Stimulated activated CD8-positive, alpha-beta memory T cell treated with anti-CD3 and anti-CD28 coated beads, Interleukin-15, amount 100 ng/mL, for 48 hours (primary cell): ENCODE measurements at places on chromosomes 7 and 10.

- no peak for DNase-seq
Observed at GRCh38 chr10:29535012-29535777, 99.6 kb downstream of the SVIL start.

DNA sequence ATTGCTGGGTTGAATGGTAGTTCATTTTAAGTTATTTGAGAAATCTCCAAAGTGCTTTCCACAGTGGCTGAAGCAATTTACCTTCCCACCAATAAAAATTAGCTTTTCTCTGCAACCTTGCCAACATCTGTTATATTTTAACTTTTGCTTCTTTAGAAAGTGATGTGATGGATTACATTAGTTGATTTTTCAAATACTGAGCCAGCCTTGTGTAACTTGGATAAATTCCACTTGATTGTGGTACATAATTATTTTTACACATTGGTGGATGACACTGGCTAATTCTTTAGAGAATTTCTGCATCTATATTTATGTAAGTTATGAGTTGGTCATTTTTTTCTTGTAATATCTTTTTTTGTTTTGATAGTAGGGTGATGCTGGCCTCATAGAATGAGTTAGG is 634.1 kb downstream of the GALNT17 start:
- DNase-seq: no peak

GRCh38 chr7:85750454-85750949 is 563.6 kb upstream of the SEMA3D start:
- no peak for DNase-seq

DNA sequence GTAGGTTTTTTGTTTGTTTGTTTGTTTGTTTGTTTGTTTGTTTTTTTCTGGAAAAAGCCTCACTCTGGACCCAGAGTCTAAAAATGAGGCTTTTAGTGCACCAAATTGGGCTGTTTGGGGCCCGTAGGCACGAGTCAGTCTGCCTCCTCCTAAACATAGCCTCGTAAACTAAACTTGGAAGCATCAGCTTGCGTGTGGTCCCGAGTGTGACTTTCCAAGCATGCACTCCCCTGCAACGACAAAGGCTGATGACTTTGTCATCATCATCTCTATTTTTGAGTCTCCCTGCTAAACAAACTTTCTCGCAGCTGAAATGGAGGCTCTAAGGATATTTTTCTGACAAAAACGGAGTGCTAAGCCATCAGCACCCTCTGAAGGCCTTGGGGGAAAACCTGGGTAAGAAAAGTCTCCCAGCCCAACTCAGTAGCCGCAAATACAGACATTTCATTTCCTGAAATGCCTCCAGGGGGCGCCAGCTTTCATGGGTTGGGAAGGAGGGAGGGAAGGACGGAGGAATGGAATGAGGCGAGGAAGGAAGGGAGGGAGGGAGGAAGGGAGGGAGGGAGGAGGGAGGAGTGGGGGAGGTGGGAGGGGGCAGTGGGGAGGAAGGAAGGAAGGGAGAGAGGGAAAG is 245.9 kb downstream of the KCNMA1 start:
- DNase-seq: no peak

DNA sequence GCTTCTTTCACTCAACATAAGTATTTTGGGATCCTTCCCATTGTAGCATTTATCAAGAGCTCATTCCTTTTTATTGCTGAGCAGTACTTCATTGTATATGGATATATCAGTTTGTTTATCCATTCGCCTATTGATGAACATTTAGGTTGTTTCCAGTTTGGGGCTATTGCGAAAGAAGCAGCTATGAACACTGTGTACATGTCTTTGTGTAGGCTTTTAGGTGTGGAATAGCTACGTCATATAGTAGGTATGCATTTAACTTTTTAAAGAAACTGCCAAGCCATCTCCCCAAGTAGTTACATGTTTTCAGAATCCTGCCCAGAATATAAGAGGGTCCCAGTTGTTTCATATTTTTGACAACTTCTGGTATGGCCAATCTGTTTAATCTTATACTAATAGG is 468.1 kb downstream of the IPMK start:
- DNase-seq: no peak

GRCh38 chr7:81499262-81500116 is 270.4 kb downstream of the HGF start:
- DNase-seq: no peak

DNA sequence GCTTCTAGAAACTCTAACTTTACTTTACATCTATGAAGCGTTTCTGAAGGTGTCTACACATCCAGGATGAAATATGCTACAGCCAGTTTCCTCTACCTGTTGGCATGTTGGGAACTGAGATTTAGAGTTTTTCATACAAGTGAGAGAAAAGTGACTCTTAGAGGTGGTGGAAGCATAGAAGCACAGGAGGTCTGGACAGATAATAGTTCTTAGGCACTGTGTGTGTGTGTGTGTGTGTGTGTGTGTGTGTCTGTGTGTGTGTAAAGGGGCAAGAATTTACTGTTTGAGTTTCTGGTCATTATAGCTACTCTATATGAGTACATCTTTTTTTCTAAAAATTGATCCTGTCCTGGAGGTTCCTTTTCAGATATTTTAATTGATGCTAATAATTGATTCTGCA is 110.7 kb upstream of the MTPN start:
- no peak for DNase-seq

GRCh38 chr7:81725003-81725811 is 44.6 kb downstream of the HGF start:
- no peak for DNase-seq

DNA sequence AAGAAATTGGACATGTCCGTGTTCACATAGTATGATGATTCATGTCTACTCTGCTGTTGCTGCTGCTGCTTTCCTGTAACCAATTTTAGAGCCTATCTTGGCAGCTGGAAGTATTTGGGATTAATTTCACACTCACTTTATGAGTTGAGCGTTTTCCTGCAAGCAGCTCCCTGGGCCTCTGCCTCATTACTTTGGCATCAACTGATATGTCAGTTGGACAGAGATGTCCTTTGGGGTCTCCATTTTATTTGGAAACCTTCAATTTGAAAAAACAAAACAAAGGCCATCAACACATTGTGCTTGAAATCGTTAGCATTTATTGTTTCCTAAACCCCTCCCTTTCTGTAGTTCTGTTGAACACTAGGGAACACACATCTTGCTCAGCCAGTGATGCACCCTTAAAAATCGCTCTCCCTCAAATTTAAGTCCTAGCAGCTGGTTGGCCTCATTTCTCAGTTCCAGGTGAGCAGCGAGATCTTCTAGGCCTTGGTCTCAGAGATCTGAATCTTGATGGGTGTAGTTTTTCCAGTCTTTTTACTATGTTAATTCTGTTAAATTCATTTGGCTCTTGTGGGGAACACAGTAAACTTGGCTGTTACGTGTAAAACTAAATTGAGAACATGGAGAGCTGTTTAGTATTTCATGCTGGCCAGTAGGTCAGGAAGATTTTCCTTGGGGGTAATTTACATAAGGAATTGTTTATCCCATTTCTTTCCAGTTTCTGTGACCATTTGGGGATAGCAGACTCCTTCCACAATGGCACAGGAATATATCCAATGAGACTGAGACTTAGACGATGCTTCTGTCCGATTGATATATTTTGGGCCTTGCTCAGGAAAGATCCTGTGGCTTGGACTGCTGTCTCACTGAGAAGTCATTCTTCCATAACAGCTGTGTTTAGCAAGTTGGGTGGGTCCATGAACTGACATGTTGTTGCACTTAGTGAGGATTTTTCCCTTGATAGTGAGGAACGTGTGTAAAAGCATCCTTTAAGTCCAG is 371.6 kb downstream of the BBS9 start:
- no peak for DNase-seq

DNA sequence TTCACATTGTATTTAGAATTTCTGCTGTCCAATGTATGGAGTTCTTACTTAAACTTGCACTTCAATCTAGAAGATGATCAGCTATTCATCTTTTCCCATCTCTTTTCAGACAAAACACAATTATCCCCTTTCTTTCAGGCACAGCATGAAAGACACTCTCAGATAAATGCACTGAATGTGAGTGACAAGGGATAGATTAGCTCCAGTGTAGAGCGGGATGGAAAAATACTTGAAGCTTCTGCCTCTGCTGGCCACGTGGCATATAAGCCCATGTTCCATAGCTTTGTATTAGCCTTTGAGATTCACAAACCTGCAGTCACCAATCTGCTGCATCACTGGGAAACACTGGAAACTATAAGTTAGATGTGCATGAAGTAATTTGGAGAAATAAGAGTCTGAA is 162.2 kb upstream of the FAM3C start:
- no peak for DNase-seq
